ENCODE measurements at places on chromosomes 1 and 21.

GRCh38 chr1:116432655-116433265 lies 59.7 kb downstream of the ATP1A1 start:
- H3K36me3 ChIP-seq: no peaks in the 10 kb centered on the region
- no peak overlapping the region for H3K4me3 ChIP-seq
- no peak overlapping the region for H3K27ac ChIP-seq
- no peaks in the 10 kb centered on the region for H3K4me1 ChIP-seq

DNA sequence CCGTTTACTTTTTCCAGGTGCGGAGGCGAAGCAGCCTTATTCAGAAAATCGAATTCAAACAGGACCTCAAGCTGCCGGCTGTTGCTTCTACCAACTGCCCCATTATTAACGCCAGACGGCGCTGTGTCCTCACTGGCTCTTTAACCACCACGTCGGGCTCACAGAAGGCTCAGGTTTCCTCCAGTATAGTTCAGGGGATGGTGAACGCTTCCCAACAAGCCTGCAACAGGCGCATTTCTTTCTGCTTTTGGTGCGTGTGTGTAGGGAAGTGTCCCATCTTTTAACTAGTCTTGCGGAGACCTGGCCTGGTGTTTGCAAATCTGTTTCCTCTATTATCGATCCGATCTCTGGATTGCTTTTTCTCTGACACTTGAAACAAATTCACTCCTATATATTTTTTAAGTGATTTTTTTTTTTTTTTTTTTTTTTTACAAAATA lies 791 bp upstream of the STUM start:
- peak overlapping the region; percentile 21 for H3K4me3 ChIP-seq
- no peak overlapping the region for H3K27ac ChIP-seq
- no peaks in the 10 kb centered on the region for H3K36me3 ChIP-seq
- H3K4me1 ChIP-seq: peaks cover 25% of the 10 kb centered on the region
- peak; percentile 85 for DNase-seq
- peaks cover 20% of the 10 kb centered on the region for H3K27me3 ChIP-seq

DNA sequence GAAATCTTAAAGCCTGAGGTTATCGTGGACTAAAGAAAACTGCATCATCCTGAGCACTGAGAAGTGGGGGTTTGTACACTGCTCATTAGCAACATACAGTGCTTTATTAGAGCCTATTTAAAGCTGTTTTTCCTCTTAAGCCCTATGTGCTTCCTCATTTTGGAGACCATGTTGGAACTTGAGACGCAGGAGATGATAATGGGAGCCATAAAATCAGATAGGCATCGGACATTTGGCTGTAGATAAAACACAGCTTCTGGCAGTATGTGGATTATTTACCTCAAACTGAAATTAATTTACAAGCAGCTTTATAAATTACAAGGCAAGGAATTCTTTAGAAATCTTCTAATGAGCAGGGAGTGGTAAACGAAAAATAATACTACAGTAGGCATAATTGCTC lies 147.7 kb upstream of the IVNS1ABP start:
- no peak for DNase-seq
- H3K36me3 ChIP-seq: no peaks in the 10 kb centered on the region
- no peaks in the 10 kb centered on the region for H3K4me1 ChIP-seq
- H3K27me3 ChIP-seq: no peaks in the 10 kb centered on the region
- H3K27ac ChIP-seq: no peak overlapping the region
- H3K4me3 ChIP-seq: no peak overlapping the region

GRCh38 chr1:225658041-225658440 lies 5.1 kb upstream of the ENAH start:
- H3K4me3 ChIP-seq: no peak overlapping the region
- H3K4me1 ChIP-seq: peaks cover 10% of the 10 kb centered on the region
- no peaks in the 10 kb centered on the region for H3K27me3 ChIP-seq
- no peaks in the 10 kb centered on the region for H3K36me3 ChIP-seq

GRCh38 chr1:211495584-211495983 lies 3.6 kb upstream of the RD3 start:
- no peak overlapping the region for H3K27ac ChIP-seq
- H3K36me3 ChIP-seq: no peaks in the 10 kb centered on the region
- peaks cover 14% of the 10 kb centered on the region for H3K27me3 ChIP-seq
- no peak overlapping the region for H3K4me3 ChIP-seq

DNA sequence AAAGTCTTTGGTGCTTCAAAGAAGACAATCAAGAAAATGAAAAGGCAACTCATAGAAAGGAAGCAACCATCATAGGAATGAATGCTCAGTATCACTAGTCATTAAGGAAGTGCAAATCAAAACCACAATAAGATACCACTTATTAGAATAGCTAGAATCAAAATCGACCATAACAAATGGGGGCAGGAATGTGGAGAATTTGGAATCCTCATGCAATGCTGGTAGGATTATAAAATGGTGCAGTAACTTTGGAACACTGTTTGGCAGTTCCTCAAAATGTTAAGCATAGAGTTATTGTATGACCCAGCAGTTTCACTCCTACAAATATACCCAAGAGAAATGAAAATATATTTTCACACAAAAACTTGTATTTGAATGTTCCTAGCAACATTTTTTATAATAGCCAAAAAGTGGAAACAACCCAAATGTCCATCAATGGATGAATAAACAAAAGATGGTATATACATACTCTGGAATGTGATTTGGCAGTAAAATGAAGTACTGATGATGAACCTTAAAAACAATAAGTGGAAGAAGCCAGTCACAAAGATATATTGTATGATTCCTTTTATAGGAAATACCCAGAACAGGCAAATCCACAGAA lies 105.6 kb downstream of the MIS18A start:
- H3K4me1 ChIP-seq: no peaks in the 10 kb centered on the region
- DNase-seq: no peak
- no peaks in the 10 kb centered on the region for H3K27me3 ChIP-seq

DNA sequence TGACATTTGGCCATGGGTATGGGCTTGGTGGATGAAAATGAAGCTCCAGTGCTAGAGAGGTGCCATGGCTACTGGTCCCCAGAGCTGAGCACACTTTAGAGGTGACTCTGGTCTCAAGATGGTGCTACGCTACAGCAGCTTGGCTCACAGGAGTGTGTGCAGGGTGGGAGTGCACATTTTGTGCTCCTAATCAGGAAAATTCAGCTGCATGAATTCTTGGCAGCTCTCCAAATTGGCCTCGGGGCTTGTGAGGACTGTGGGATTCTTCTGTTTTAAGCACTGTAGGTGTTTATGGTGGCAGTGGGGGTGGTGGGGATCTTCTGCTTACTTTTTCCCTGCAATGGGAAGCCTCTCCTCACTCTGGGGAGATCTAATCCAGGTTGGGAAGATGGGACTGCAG lies 17.3 kb upstream of the TIPRL start:
- H3K36me3 ChIP-seq: no peaks in the 10 kb centered on the region
- no peak for DNase-seq
- H3K27me3 ChIP-seq: no peaks in the 10 kb centered on the region
- H3K4me1 ChIP-seq: no peaks in the 10 kb centered on the region
- no peak overlapping the region for H3K27ac ChIP-seq
- no peak overlapping the region for H3K4me3 ChIP-seq

DNA sequence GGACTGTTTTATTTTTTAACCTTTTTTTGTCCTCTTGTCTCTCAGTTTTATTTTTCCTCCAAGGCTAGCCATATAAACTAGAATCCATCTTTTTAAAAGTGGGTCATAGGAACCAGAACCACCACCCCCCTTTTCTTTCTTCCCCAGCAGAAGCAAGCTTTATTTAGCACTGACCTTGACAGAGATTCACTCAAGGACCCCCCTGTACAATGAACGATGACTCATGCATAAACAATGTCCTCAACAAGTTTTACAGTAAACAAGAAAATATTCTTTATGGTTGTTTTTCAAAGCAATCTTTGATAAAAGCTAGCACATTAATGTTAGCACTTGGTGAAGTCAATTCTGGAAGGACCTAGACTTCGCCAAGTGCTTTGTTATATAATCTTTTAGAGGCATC lies 14.1 kb downstream of the PKN2 start:
- no peak for DNase-seq
- H3K36me3 ChIP-seq: no peaks in the 10 kb centered on the region
- H3K4me3 ChIP-seq: no peak overlapping the region
- H3K27ac ChIP-seq: no peak overlapping the region
- no peaks in the 10 kb centered on the region for H3K27me3 ChIP-seq
